ENCODE measurements at places on chromosomes 3 and 15.
A peak's percentile ranks its signal among the peaks of the same experiment; 100 is the strongest.

DNA sequence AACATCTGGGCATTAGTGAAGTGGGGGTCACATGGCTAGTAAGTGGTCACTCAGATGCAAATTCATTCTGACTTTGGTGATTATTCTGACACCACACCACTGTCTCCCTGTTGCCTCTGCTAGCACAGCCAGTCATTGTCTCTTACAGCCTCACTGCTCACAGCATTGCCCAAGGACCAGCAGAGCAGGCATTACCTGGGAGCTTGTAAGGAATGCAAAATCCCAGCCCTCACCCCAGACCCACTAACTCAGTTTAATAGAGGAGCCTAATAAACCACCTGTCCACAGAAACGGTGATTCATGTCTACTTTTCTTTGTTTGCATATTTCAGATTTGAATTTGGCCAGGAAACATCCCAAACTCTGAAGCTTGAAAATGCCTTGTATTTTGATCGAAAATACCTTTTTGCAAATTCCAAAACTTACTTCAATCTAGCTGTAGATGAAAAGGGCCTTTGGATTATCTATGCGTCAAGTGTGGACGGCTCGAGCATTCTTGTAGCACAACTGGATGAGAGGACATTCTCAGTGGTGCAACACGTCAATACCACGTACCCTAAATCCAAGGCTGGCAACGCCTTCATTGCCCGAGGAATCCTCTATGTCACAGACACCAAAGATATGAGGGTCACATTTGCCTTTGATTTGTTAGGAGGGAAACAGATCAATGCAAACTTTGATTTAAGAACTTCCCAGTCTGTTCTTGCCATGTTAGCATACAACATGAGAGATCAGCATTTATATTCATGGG, 62.7 kb downstream of the GLDN start:
- DNase-seq = no peak

- no peak for DNase-seq
These were observed 20.1 kb upstream of the TMCC1 start for GRCh38 chr3:129913618-129914017.

DNA sequence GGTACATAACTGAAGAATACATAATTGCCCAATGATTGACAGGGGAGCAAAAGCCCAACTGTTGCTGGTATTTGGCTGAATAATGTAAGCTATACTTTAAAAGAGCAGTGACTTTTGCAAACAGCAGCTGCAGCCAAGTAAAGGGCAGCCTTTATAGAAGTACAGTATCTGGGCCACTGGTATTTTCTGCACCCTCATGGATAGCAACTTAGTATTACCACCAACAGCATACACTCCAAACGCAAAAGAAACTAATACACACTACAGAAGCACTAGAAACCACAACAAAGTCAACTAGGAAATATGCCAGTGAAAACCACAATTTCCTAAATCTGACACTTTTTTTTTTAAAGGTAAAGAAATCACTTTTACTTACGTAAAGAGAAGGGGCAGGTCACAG, 206.1 kb downstream of the TIGIT start:
- DNase-seq = no peak

DNA sequence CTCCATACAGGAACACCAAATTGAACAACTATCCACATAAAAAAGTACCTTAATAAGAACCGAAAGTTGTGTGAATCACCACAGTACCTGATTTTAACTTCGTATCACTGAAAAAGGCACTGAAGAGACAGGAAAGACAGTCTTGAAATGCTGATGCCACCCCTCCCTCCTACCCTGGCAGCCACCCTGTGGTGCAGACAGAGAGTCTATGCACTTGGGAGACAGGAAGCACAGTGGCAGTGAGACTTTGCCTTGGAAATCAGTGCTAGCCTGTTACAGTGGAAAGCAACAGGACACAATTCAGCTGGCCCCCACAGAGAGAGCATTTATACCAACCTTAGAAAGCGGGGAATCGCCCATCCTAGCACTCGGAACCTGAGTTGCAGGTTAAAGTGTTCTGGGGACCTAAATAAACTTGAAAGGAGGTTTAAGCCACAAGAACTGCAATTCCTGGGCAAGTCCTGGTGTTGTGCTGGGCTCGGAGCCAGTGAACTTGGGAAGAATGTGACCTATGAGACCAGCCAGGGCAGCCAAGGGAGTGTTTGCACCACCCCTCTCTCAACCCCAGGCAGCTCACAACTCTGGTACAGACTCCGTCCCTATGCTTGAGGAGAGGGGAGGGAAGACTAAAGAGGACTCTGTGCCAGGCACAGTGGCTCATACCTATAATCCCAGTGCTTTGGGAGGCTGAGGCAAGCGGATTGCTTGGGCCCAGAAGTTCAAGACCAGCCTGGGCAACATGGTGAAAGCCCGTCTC, 240.1 kb downstream of the ISL2 start:
- DNase-seq = no peak

DNA sequence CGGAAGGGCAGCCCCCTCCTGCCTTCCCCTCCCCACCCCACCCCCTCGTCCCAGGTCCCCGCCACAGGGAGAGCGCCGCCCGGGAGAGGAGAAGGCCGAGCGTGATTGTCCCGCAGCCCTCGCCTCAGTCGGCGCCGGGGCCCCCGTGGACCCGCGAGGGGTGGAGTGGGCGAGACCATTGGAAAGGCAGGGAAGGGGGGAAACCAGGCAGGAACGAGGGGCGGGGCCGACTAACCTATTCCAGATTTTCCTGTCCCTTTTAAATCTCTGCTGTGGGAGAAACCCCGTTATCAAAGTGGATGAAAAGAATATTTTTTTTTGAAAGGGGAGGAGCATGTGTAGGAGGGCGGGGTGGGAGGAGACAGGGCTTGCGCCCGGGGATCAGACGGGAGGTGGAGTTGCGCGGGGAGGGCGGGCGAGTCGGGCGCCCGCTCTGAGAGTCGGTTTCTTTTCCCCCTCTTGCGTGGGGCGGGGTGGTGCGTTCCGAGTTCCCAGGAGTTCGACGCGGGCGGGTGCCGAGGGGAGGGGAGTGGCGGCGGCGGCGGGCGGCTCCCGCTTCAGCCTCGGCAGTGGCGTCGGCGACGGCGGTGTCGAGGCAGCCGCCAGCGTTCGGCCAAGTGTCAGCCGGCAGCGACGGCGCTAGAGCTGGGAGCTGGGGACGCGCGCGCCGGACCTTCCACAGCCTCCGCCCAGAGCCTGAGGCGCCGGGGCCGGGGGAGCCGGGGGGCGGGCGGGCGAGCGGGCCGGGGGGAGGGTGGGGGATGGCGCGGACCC, at the start of gene NECTIN3:
NECTIN3 (plus strand) TSS at position 560 of the 774 bp plus-strand sequence; CDS start at position 762, 202 bp downstream.
- DNase-seq = peak; percentile 74

GRCh38 chr3:172375206-172375850, 72.9 kb downstream of the GHSR start:
- DNase-seq = no peak

DNA sequence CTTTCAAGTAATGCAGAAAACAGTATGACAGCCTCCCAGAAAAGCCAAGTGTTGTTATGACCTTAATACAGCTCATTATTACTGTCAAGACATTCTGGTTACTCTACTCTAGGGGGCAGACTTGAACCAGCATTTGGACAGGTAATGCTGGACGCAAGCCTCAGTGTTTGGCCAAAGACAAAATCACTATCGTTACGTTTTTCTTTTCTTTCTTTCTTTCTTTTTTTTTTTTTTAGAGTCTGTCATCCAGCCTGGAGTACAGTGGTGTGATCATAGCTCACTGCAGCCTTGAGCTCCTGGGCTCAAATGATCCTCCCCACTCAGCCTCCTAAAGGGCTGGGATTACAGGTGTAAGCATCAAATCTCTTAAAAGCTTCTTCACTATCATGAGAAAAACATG, 29.4 kb upstream of the TMEM45A start:
- peak; percentile 18 for DNase-seq

GRCh38 chr3:45795882-45796765, at the start of gene SLC6A20:
SLC6A20 (minus strand) TSS chr3:45796536; CDS start chr3:45796419, 117 bp downstream.
- DNase-seq = no peak

DNA sequence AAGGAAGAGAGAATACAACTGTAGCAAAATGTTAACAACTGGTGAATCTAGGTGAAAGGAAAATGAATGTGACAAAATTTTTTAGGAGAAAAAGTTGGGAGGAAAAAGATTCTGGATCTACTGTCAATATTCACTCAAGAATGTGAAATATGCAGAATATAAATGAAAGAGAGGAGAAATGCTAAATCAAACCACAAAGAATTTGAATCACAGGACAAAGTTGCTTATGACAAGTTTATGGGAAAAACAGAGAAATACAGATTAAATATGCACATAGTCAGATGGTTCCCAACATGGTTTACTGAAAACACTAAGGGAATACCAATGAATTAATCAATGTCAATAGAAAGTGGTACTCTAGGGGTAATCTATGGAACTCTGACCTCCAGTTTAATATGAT, 27.6 kb downstream of the C3orf33 start:
- DNase-seq = no peak

GRCh38 chr3:152557302-152557999, 277.5 kb upstream of the P2RY1 start:
- DNase-seq = no peak

GRCh38 chr3:150180334-150180733, 209.6 kb upstream of the PFN2 start:
- DNase-seq = no peak

DNA sequence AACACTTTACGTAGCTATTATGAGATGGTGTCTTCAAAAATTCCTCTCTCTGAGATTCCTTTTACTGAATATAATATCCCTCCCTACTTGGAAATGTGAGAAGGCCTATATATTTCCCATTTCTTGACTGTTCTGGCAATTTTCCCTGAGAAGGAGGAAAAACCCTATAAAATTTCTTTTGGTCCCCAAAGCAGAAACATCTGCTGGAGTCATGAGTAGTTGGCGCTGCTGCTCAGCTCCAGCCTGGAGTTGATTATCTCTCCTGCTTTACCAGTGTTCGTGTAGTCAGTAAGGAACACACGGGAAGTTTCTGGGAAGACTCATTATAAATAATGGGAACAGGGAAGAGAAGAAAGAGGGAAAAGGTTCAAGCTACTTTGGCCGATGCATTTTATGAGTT, 680.1 kb downstream of the EPHA3 start:
- DNase-seq = no peak

- peak; percentile 5 for DNase-seq
These were observed 1.0 kb downstream of the C3orf80 start for GRCh38 chr3:160226026-160226907.

DNA sequence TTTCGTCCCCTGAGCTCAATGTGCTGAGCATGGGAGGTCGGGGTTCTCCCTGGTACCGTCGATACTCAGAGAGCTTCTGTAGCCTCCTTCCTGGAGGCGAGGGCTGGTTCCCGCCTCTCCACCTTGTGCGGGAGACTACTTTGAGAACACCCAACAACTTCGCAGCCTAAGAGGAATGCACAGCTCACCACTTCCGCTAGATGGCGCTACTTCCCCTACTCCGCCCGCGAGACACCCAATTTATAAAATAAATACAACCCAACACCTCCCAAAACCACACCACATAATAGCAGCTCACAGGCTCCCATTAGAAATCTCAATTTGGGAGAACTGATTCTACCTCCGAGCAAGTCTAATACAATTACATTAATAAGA, 1.2 kb downstream of the RGMA start:
- DNase-seq = peak; percentile 70

GRCh38 chr3:59249004-59249403, 199.2 kb upstream of the CFAP20DC start:
- DNase-seq = no peak

DNA sequence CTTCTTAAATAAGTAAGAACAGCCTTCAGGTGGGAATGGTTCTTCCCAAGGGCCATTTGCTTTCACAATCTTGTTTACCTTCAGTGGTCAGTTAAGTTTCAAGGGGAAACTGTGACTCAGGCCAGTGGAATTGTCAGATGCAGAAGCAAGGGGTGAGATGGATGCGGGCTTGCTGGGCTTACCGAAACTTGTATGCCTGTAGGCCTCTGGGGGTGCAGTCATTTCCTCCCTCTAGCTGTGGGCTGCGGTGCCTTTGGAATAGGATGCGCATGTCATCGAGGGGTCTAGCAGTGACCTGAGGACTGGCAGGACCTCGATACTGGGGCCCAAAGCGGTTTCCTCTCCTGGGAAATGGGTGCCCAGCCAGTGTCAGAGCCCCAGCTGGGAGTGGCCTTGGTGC, 121.6 kb downstream of the EEFSEC start:
- no peak for DNase-seq

DNA sequence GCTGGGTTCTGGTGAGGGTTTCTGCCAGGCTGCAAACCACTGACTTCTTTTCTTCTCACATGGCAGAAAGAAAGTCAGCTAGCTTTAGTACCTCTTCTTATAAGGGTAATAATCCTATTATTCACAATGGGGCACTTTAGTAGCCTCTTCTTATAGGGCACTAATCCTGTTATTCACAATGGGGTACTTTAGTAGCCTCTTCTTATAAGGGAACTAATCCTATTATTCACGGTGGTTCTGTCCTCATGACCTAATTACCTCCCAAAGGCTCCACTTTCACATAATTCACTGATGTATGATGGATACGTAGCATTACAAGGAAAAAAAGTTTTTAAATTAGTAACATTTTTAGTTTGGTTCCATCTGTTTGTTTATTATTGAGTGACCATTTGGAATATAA, 671.3 kb downstream of the NSUN3 start:
- no peak for DNase-seq

- no peak for DNase-seq
These were observed 4.1 kb downstream of the SLC27A2 start for GRCh38 chr15:50186090-50186489.

- no peak for DNase-seq
These were observed 692.7 kb downstream of the MCTP2 start for GRCh38 chr15:94924057-94924456.

GRCh38 chr3:5456199-5456598, 268.7 kb downstream of the EDEM1 start:
- no peak for DNase-seq

DNA sequence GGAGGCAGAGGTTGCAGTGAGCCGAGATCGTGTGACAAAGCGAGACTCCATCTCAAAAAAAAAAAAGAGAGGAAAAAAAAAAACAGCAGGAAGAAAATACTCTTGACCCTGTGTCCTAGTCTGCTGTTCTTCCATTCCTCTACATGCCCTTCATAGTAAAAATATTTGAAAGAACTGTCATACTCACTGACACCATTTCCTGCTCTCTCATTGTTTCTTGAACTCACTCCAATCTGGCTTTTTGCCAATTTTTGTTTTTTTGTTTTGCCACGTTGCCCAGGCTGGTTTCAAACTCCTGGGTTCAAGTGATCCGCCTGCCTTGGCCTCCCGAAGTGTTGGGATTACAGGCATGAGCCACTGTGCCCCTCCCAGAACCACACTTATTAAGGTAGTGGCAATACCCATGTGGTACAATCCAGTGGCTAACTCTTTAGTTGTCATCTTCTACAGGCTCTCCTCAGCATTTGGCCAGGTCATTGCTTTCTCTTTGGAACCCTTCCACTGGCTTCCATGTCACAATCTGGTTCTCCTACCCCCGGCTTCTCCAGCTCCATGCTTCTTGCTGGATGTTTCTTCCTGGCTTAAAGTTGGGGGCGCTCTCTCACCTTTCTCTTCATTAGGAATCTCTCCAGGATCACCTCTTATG, 238.2 kb upstream of the C2CD4B start:
- DNase-seq = no peak

GRCh38 chr3:131393051-131393450, 11.5 kb downstream of the NUDT16 start:
- no peak for DNase-seq
